NCI-H1092 (cell line): ENCODE measurements at places on chromosomes 16 and 17.

GRCh38 chr16:29925781-29926710, at the start of gene KCTD13:
Gene KCTD13 (minus strand): TSS chr16:29926226. CDS start chr16:29926033, 193 bp downstream.
- DNase-seq: peak; percentile 79

GRCh38 chr17:56305007-56305406, 151.7 kb downstream of the ANKFN1 start:
- no peak for DNase-seq

- DNase-seq: no peak
These were observed 8.8 kb downstream of the MYCBPAP start for GRCh38 chr17:50517011-50517410.

- DNase-seq: no peak
These were observed 26.1 kb downstream of the WNT9B start for GRCh38 chr17:46877466-46877865.

GRCh38 chr16:68892898-68893297, 49.6 kb downstream of the TANGO6 start:
- no peak for DNase-seq

GRCh38 chr17:38571833-38572668, 33.7 kb downstream of the SRCIN1 start:
- DNase-seq: no peak

DNA sequence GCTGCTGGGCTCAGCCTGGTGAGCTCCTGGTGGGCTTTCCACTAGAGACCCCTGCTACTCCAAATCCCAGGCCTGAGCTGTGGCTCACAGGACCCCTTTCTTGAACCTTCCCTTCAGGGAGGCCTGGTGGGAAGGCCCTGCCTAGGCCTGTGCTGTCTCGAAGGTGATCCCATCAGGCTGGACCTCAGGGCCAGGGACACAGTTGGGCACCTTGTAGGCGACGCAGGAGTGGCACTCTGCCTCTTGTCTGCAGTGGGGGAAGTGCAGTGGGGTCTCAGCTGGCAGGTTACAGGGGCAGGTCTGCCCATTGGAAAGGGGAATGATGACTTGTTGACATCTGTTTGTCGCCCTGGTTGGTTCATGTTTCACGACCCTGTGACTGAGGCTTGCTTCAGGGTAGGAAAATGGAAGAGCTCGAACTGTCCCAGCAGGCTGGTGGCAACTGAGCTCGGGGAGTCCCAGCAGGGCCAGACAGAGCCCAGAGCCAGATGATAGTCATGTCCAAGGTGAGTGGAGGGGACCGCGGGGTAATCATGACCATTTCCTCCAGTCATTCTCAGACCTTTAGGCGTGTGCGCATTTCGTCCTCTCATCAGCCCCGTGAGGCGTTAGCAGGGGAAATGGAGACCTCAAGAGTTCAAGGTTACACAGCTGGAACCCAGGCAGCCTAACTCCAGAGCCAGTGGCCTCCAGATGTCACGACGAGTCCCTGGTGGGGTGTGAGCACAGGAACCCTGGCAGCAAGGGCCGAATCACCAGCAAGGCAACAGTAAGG, 11.3 kb downstream of the CMIP start:
- no peak for DNase-seq

DNA sequence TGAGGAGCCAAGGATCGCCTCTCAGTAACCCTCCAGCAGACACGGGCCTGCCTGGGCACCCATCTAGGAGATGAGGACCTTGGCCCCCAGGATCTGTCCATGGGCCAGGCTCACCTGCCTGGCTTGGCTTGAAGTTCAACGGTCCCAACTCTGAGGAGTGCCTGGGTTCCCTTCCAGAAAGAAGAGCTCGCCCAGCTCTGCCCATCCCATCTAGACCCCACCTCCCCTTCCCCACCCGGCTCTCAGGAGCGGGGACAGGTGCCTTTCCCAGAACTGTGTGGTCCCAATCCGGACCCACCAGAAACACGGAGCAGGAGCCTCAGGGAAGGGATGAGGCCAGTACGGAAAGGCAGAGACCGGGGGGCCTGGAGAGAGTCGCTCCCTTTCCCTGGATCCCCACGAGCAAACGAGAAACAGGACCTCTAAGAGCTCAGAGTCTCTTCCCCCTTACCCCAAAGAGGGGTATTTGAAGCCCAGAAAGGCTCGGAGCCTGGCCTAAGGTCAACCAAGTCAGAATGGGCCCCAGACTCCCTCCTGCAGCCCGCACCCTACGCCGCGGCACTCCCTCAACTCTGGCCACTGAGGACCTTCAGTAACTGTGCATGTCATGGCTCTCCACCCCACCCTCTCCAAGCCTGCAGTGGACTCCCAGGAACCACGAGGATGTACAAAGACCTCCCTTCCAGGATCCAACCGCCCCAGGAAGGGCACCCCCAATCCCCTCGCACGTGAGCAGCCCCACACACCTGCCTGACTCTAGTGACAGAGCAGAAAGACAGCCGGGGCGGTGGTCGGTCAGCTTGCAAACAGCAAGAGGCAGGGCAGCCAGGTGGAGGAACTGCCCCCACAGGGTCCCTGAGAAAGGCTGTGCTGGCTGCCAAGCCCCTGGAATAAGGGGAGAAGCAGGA, 5.4 kb downstream of the CLUH start:
- no peak for DNase-seq

GRCh38 chr16:23257682-23258081, 44.4 kb upstream of the SCNN1B start:
- no peak for DNase-seq

GRCh38 chr17:76645481-76645880, 1.9 kb upstream of the ST6GALNAC1 start:
- no peak for DNase-seq

DNA sequence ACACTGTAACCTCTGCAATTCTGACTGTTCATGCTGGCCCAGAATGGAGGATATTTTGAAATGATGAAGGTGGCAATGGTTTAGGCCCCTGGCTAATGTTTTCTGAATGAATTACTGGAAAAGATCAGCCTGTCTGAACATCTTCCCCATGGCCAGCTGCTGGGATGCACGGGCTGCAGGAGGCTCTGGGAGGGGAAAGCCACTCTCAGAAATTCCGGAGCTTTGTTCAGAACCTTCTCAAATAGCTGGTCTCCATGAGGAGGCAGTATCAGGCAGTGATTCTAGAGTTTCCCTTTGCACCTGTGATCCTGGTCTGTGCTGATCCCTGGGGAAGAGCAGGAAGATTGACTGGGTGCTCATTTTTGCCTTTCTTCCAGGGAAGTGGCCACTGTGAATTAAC, 5.0 kb downstream of the SLC6A2 start:
- no peak for DNase-seq

- DNase-seq: no peak
These were observed 28.4 kb downstream of the MYH3 start for GRCh38 chr17:10628756-10629155.

- DNase-seq: no peak
These were observed 558 bp upstream of the ZFHX3 start for GRCh38 chr16:73048292-73049080.

DNA sequence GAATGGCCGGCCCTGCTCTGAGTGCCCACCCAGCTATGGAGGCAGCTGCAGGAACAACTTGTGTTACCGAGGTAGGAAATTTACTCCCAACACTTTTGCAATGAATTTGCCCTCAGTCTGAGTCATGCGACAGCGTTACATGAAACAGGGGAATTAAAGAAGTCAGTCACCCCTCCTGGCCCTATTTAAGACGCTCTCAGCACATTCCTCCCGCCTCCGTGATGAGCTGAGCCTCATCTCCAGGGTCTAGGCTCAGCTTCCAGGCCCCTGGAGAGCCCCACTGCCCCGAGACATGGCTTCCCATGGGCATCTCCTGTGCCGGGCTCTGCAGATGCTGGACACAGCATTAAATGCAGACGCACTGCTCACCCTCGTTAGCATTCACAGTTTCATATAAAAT, 35.0 kb downstream of the CRISPLD2 start:
- DNase-seq: no peak

DNA sequence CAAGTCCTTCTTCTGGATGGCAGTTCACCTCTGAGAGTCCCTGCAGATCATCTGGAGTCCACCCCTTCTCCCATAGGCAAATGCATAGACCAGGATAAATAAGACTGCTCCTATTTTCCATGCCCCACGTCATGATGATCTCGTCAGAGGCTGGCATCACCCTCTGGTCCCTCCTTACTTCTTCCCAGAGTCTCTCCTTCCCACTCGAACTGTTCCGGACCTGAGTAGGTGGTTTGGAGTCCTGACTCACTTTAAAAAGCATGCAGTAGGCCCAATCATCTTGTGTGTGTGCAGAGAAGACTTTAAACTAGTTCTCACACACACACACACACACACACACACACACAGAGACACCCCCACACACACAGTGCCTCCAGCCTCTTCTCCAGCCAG, 72.0 kb downstream of the SOX9 start:
- DNase-seq: no peak

DNA sequence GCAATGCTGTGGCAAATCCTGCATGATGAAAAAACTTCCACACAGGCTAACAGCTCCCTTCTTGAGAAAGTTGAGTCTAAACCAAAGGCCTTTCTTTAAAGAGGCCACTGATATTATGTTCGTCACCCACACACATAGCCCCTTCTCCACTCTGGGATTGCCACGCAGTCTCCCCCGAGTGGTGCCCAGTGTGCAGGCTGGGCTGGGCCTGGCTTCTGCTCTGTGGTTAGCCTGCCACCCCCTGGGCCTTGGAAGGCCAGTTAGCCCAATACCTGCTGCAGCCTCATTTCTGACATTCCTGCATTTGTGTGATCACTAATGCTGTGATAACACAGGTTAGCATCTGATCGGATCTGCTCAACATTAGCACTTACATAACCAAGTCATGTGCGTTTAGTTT, 44.8 kb downstream of the CDH3 start:
- DNase-seq: no peak

DNA sequence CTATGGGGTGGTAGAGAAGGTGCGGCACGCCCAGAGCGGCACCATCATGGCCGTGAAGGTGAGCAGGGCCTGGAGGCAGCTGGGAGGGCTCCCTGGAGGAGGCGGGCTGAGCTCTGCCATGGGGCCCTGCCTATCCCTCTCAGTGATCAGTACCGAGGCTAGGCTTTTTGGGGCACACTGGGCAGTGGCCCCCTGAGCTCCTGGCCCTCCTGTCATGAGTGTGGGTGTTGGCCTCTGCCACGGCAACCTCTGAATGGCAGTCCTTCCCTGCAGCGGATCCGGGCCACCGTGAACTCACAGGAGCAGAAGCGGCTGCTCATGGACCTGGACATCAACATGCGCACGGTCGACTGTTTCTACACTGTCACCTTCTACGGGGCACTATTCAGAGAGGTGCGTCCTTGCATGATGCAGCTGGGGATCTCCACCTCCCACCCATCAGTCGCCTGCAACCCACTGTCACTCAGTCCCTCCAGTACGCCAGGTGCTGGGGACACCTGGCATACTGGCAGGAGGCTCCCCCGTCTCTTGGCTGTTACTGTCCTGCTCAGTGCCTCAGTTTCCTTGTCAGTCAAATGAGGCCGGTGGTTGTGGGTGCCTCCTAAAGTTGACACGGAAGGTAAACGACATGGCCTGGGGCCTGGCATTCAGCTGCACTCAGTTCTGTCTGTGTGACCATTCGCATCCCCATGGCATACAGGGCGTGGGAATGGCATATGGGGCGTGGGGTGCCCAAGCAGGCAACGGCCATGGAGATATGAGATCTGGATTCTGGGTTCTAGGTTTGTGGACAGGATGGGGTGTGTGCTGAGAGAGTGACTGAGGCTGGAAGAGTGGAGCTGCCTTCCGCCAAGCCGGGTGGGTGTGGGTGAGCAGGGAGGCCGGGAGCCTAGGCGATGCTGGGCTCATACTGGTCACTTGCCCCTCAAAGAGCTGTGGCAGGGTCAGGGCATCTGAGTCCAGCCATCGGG, 16.4 kb downstream of the MAP2K3 start:
- no peak for DNase-seq

GRCh38 chr17:59652119-59652518, 32.4 kb downstream of the CLTC start:
- DNase-seq: no peak

DNA sequence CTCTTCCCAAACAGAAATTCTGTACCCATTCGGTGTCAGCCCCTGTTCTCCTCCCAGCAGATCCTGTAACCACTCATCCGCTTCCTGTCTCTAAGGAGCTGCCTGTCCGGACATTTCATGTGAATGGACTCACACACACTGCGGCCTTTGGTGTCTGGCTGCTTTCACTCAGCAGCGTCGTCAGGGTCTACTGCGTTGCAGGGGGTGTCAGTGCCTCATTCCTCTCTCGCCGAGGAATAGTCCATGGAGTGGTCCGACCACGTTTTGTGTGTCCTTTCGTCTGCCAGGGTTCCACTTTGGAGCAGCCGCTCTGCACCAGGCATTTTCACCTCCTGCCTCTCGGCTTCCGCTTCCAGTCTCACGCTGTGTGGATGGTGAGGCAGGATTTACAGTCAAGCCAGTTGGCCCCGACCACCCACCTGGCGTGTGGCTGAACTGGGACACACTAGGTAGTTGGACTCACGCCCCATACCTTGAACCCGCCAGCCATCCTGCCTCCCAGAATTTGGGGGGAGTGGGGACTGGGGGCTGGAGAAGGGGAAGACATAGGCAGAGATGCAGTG, 188.2 kb upstream of the CIBAR2 start:
- DNase-seq: no peak

DNA sequence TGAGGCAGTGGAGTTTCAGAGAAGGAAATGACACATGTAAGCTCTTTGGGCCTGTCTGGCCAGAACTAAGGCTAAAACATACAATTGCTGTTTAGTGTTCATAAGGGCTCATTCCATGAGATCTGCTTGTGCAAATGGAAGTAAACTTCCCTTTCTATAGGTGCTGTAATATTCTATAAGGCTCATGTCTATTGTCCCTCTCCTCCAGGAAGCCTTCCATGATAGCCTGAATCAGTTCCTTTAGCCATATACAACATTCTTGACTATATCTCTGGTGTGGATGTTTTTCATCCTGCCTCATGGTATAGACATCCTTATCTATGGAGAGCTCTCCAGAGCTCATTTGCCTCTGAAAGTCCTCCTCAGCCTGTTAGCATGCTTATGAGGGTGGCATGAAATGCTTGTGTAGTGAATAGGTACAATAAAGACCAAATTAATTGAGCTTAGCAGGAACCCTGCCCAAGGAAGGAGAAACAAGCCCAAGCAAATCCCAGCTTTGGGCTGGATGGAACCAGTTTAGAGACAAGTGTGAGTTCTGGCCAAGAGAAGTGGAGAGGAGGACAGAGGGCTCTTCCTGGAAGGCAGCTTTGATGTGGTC, 1.6 kb upstream of the ETV4 start:
- DNase-seq: no peak

GRCh38 chr17:43935204-43935925, 6.9 kb downstream of the PPY start:
- no peak for DNase-seq

- DNase-seq: no peak
These were observed 318.9 kb downstream of the MAP2K6 start for GRCh38 chr17:69733171-69734012.

GRCh38 chr16:57688987-57689761, 5.4 kb upstream of the DRC7 start:
- no peak for DNase-seq

GRCh38 chr16:51049678-51050376, 101.2 kb downstream of the SALL1 start:
- DNase-seq: no peak

- DNase-seq: no peak
These were observed 28.9 kb upstream of the ZNF750 start for GRCh38 chr17:82868715-82869131.

DNA sequence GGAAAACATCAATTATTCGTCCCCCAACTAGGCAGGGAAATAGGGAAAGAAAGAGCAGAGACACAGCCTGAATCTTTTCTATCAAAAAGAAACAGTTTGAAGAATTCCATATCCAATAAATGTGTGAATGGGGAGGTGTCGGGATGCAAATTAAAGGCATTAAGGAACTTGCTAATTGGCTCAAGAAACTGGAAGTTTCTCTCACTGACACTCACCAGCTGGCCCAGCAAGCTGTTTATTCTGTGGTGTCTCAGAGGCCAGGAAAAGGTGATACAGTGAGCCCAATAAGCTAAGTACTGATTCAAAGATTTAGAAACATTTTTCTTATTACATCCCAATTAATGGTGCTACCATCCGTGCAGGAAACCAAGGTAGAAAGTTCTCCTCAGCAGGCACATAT, 104.4 kb upstream of the CLEC3A start:
- DNase-seq: no peak
